ENCODE measurements at places on chromosomes 13 and 19.
A peak's percentile ranks its signal among the peaks of the same experiment; 100 is the strongest.

DNA sequence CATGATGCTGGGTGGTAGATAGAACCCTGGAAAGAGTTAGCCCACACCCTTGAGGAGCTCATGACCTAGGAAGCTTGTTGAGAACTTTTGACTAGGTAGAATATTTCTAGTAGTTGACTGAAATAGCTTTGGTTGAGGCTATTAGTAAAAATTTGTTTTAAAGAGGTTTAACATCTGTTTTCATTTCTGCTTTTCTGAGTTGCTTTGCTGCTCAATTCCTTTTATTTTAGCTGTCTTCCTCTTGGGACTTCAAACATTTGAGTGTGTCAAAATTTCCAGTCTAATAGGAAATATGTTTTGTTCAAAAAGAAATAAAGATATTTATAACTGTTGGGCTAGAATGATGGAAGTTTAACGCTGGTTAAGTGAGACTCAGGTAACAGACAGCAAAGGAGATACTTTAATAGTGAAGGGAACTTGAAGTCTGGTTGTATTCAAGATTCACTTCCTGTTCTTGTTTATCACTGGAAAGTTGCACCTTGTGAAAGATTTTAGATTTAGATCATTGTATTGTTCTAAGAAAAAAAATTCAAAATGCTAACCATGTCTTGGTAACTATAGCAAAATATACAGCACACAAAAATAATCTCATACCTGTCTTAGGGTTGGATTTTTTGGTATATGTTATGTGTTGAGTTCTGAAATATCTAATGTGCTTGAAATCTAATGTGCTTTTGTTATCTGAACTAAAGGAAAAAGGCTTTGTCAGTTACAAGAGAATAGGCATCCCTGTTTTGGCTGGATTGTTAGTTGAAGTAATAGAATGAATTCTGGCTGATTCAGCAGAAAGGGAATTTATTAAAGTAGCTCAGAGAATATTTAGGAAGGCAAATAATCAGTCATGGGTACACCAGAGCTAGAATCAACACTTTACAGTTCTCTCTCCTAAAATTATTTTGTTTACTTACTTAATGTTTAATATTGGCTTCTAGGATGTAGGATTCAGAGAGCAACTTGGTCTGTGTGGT lies 24.4 kb upstream of the GPR18 start:
- no peak for DNase-seq

DNA sequence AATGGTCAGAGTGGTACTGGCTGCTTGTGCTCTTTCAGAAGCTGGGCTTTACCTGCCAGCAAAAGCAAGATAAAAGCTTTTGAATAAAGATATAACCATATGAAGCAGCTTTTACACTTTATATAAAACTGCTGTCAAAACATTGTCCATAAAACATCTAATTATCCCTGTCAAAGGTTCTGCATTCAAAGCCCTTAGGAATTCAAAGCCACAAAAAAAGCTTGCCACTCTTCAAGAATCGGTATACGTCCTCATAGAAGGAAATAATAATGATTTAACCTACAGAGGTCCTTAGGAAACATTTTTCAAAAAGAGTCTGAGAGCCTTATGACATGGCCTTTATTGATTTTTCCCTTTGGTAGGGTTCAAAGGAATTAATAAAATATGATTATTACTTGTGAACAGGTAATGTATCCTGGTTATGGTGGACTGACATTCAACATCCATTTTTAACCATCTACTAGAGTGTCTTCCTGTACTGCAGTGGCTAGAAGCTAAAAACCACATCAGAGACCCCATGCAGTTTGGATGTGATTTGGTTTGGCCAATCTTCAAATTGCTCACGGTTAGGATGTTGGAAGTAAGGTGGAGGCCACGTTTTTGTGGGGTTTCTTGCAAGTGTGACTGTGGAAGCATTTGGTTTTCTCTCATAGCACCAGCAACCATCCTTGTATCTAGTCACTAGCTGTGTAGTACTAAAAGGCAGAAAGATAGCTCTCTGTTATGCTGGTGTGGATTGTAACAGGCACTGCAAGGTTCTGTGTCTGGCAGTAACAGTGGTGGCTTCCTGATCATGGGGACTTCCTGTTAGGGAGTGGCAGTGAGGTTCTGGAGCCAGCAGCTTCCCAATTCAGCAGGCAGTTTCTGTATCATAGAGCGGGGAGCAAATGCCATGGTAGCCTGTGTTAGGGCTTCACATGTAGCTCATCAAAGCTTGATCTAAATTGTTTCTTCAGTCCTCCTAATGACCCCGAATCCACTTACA lies 441.5 kb downstream of the DIAPH3 start:
- DNase-seq = no peak

GRCh38 chr19:51531349-51532315 lies at the start of gene SIGLEC6:
Gene SIGLEC6, minus strand, starts transcription at chr19:51531670. Its CDS starts 22 bp downstream, at chr19:51531648.
- DNase-seq = no peak

GRCh38 chr19:5914946-5915781 lies 1.1 kb downstream of the CAPS start:
- no peak for DNase-seq

DNA sequence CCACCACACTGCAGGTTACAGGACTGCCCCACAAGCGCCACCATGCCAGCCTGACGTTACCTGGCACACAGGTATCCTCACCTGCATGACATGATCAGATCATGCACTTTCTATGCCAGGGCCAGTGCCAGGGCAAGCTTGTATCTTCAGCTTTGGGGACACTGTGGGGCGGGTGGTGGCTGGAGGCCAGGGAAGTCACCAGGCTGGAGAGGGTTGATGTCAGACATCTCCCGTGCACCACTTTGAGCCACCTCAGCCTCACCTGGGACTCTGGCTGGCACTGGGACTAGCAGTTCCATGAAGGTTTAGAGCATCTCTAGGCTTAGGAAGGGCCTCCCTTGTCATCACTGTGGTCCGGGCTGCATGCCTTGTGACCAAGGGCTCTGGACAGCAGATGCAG lies 97.2 kb downstream of the WTIP start:
- no peak for DNase-seq

- DNase-seq = no peak
These were observed 402.2 kb upstream of the ZNF507 start for GRCh38 chr19:31943191-31943661.

GRCh38 chr13:73482556-73482955 lies 423.8 kb downstream of the KLF5 start:
- DNase-seq = no peak

- no peak for DNase-seq
These were observed 521.5 kb upstream of the SPRY2 start for GRCh38 chr13:80862456-80862855.

DNA sequence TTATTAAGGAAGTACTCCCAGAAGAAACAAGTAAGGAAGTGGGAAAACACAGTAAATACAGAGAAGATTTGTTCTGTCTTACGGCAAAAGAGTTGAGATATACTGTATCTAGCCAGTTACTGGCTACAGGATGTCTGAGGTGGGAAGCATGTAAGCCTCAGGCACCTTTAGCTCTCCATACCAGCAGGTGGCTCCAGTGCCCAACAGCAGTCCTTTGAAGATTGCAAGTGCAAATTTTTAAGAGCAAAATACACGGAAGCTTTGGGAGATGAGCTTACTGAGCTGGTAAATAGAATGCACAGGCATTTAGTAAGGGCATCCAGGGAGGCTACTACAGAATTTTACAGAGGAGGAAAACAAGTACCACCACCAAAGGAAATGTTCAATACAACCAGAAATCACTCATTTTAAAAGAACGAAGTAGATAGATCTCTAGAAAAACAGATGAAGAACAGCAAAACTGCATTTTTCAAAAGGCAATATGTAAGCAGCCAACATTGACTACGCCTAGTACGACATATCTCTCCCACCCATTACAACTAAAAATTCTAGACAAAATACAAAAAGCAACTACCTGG lies 57.9 kb upstream of the VSTM2B start:
- DNase-seq = no peak

- DNase-seq = peak; percentile 78
These were observed 2.7 kb upstream of the CNN1 start for GRCh38 chr19:11535792-11536595.

DNA sequence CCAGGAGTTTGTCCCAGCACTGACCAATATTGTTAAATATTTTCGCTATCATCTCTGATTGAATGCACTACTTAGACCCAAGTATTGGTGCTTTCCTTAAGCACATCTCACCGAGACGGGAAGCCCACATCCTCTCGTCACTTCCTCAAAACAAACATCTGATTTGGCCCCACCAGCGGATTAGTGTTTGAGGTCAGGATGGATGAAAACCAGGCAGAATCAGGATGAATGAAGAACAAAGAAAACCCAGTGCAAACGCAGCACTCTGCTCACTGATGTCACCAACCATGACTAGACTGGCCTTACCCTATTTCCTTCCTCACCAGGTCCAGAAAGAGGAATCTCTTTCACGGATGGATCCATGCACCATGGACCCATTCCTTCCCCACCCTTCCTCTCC lies 6.0 kb downstream of the PLAUR start:
- DNase-seq = no peak

GRCh38 chr19:53878776-53879139 lies 3.2 kb upstream of the PRKCG start:
- DNase-seq = no peak

GRCh38 chr13:110124201-110124940 lies 182.6 kb downstream of the COL4A1 start:
- no peak for DNase-seq

GRCh38 chr13:49417161-49417560 lies 26.7 kb downstream of the CAB39L start:
- DNase-seq = no peak

DNA sequence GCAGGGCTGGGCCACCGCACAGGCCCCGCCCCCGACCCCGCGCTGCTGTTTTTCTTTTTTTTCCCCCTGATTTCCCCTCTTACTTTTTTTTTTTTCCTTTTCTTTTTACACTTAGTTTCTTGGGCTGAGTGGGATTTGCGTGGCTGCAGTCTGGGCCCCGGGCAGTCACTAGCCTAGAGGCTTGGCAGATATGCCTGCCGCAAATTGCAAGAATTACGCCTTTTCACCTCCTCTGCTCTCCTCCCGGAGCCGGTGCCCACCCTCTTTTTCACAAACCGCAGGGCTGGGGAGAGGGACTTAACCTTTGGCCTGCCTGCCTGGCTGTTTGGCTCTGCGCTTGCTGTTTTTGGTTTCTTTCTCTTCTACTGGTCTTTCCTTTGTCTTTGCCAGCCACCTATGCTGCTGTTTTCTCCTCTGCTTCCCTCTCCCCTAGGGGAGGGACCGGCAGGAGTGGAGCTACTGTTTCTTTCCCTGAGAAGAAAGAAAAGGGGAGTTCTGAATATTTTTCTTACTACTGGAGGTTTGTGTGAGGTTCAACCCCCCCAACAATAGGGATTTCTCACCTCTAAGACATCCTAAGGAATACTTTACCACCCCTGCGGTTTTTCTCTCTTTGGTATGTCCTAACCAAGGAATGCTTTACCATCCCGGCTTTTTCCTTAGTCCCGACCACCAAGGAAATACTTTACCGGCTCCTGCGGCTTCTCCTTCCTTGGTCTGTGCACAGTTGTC lies 11.0 kb downstream of the ZNF552 start:
- no peak for DNase-seq

- DNase-seq = no peak
These were observed 332 bp upstream of the SUPT20H start for GRCh38 chr13:37059848-37060192.

DNA sequence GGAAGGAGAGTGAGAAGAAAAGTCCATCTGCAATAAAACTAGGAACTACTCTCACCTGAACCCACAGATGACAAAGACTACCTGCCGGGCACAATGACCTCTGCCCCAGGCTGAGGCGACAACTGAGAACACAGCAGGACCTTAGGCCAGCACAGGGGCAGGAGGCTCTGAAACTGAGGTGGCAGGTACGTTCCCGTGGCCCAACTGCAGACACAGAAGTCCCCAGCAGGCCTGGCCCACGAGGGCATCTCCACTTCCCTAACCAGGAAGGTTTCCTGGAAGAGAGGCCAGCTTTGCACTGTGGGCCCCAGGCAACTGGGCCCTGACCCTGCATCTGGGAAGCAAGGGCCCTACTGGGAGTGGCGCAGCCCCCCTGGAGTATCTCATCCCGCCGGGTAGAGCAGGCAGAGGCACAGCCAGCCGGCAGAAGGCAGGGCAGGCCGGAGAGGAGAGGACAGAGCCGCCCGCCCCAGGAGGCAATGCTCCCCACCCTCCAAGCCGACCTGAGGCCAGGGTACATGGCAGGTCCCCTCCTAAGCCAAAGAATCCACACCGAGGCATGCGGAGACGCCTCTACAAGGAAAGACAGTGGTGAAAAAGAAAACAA lies 32.7 kb downstream of the STK24 start:
- DNase-seq = no peak

DNA sequence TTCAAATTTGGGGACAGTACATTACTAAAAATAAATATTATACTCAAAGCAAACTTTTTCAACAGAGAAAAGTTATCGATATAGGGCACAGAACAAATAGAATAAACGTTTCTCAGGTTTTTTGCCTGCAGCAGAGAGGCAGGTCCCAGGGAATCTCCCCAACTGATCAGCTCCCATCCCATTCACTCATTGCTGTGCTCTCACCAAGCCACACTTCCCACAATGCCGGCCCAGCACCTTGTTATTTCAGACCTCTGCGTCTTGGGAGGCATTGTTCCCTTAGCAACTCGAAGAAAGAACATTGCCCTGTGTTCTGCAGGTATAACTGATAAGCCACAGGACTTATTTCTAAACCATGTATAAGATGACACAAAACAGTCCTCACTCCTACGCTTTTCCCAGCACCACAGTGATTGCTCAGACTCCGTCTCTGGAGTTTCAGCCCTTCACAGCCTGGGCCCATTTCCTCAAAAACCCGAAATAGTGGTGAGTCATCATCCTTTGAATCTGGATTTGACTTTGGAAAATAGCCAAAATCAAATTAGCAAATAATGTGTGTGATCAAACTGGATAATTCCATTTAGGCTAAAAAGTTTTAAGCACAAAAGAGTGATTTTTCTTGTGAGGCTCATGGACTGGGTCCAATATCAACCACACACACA lies 100.4 kb downstream of the DCLK1 start:
- DNase-seq = no peak

GRCh38 chr19:17778251-17778967 lies 16.5 kb upstream of the B3GNT3 start:
- DNase-seq = peak; percentile 22

GRCh38 chr19:5403968-5404640 lies 51.1 kb upstream of the ZNRF4 start:
- DNase-seq = peak; percentile 49

- no peak for DNase-seq
These were observed 676.2 kb downstream of the GPC5 start for GRCh38 chr13:92074658-92075057.

GRCh38 chr13:42401376-42401775 lies 129.4 kb downstream of the AKAP11 start:
- DNase-seq = no peak

All from activated gamma-delta T cell treated with Interleukin-2 at 50 U/mL for 16 hours (primary cell).